ENCODE measurements at places on chromosomes 3 and 15. TPM values are rescaled to one million over a fixed set of nuclear protein-coding genes. Genes with fewer than 3 reads are reported as not detected.

Gene FAIM
- 35.8 TPM for polyA plus RNA-seq

Gene GDPGP1
- polyA plus RNA-seq = 5.0 TPM

Gene CCR2
- polyA plus RNA-seq = 2.0 TPM

Gene NTRK3
- polyA plus RNA-seq = 10.9 TPM

Gene EEF1AKMT4
- polyA plus RNA-seq = 3.0 TPM

Gene ERICH6
- 0.50 TPM for polyA plus RNA-seq

Gene SPG11
- polyA plus RNA-seq = 70.8 TPM

Gene LTK
- polyA plus RNA-seq = 1.6 TPM

Gene MAGI1
- 29.3 TPM for polyA plus RNA-seq

Gene ANKRD28
- polyA plus RNA-seq = 48.5 TPM

Gene TRIM71
- polyA plus RNA-seq = 7.3 TPM

Gene COLQ
- polyA plus RNA-seq = 5.1 TPM

Gene CLEC3B
- polyA plus RNA-seq = 19.9 TPM

Gene SPESP1
- 6.7 TPM for polyA plus RNA-seq

Gene GOLGA6L24
- polyA plus RNA-seq = not detected

Gene MME
- polyA plus RNA-seq = 541 TPM

Gene CHL1
- polyA plus RNA-seq = 20.4 TPM

Gene LRRC49
- polyA plus RNA-seq = 20.3 TPM

Gene ARHGEF3
- 84.7 TPM for polyA plus RNA-seq

Gene GNAT1
- not detected for polyA plus RNA-seq

Gene PLSCR4
- polyA plus RNA-seq = 15.7 TPM

Gene HESX1
- polyA plus RNA-seq = 4.3 TPM

Gene SLC12A8
- polyA plus RNA-seq = 5.6 TPM

Gene PP2D1
- 0.49 TPM for polyA plus RNA-seq

Gene CISH
- polyA plus RNA-seq = 31.8 TPM

Gene OCA2
- 8.7 TPM for polyA plus RNA-seq

Gene FSIP1
- polyA plus RNA-seq = 2.9 TPM

Gene GOLGA8J
- polyA plus RNA-seq = 0.35 TPM

Gene DCLK3
- polyA plus RNA-seq = 0.96 TPM

Gene ACOX2
- polyA plus RNA-seq = 45.8 TPM

Gene CYP8B1
- 0.67 TPM for polyA plus RNA-seq

Gene DNAH12
- 0.88 TPM for polyA plus RNA-seq

Gene IL16
- 6.1 TPM for polyA plus RNA-seq

Gene MFAP1
- polyA plus RNA-seq = 81.8 TPM

Gene TMEM108
- polyA plus RNA-seq = 1.5 TPM

Gene SELENOS
- polyA plus RNA-seq = 70.8 TPM

Gene CNTN6
- polyA plus RNA-seq = 2.8 TPM

Gene PROK2
- polyA plus RNA-seq = 0.21 TPM
